ENCODE measurements at places on chromosomes 16 and 17. TPM values are rescaled to one million over a fixed set of nuclear protein-coding genes. Genes with fewer than 3 reads are reported as not detected.

GRCh38 chr17:66595893-66596292, 239.0 kb upstream of the CACNG5 start:
- DNase-seq = no peak

GRCh38 chr17:83174362-83175118, 95.1 kb downstream of the METRNL start:
- peak; percentile 30 for DNase-seq

DNA sequence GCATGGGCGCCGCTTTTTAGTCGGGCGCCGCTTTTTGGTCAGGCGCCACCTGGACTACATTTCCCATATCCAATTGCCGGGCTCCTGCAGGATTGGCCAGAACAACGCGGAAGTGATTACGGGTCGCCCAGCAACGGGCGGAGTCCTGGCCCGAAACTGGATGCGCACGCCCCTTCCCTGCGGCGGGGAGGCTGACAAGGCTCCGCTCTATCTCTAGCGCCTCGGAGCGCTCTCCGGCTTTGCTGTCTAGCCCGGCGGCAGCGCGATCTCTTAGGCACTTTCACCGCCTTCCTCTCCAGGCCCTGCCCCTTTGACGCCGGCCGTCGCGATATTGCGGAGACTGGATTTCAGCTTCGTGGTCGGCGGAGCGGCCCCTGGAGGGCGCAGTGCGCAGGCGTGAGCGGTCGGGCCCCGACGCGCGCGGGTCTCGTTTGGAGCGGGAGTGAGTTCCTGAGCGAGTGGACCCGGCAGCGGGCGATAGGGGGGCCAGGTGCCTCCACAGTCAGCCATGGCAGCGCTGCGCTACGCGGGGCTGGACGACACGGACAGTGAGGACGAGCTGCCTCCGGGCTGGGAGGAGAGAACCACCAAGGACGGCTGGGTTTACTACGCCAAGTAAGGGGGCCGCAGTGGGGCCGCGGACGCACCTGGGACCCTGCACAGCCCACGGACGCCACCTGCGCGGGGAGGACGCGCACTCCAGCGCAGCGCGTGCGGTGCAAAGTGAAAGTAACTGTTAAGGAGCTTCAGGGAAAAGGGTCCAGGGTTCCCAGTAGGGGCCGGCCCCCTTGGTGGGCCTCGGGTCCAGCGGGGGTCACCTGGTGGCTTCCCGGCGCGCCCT, at the start of gene WWOX:
WWOX (plus strand) TSS at position 384 of the 841 bp plus-strand sequence.
- DNase-seq = peak; percentile 90

DNA sequence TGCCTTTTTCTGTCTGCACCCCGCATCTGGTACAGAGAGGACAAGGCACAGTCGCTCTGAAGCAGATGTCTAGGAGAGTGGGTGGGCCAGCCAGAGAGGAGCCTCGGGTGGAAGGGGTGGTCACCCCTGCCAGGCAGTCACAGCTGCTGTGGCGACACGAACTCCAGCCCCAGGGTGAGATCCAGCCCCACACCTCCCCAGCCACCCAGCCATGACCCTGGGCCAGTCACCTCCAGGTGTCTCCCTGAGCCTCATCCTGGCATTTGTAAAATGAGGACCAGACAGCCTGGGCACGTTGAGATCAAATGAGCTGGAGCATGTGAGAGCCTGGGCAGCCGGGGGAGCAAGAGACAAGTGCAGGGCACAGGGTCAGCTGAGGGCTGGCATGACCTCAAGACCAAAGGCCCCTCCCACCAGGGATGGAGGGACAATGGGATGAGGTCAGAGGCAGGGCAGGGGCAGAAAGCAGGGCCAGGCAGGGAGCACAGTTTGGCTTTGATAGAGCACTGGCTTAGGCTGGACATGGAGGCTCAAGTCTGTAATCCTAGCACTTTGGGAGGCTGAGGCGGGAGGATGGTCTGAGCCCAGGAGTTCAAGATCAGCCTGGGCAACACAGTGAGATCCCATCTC, 7.7 kb downstream of the ADAM11 start:
- no peak for DNase-seq

DNA sequence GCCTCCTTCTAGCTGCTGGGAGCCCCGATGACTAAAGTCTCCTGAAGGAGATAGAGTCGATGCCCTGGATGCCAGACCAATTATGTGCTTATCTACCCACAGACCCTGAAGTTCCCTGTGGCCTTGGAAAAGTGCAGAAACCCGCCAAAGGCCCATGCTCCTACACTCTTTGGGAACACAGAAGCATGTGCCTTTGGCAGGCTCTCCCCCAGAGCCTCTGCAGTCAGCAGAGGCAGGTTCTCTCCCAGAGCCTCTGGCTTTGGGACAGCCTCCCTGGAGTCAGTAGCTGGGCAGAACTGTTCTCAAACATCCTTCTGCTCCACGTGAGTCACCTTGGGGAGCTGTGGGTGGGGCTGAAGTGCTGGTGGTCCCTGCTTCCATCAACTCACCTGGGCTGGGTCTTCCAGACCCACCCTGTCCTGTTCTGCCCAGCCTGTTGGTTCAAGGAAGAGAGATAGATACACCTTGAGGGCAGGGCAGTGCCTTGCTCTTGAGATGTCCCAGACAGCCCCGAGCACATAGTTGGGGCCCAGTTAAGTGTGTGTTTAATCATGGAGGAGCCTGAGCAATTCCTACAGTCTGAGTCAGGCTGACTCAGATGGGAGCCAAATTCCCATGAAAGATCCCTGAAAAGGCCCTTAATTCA, 3.2 kb upstream of the CDK5RAP3 start:
- no peak for DNase-seq

DNA sequence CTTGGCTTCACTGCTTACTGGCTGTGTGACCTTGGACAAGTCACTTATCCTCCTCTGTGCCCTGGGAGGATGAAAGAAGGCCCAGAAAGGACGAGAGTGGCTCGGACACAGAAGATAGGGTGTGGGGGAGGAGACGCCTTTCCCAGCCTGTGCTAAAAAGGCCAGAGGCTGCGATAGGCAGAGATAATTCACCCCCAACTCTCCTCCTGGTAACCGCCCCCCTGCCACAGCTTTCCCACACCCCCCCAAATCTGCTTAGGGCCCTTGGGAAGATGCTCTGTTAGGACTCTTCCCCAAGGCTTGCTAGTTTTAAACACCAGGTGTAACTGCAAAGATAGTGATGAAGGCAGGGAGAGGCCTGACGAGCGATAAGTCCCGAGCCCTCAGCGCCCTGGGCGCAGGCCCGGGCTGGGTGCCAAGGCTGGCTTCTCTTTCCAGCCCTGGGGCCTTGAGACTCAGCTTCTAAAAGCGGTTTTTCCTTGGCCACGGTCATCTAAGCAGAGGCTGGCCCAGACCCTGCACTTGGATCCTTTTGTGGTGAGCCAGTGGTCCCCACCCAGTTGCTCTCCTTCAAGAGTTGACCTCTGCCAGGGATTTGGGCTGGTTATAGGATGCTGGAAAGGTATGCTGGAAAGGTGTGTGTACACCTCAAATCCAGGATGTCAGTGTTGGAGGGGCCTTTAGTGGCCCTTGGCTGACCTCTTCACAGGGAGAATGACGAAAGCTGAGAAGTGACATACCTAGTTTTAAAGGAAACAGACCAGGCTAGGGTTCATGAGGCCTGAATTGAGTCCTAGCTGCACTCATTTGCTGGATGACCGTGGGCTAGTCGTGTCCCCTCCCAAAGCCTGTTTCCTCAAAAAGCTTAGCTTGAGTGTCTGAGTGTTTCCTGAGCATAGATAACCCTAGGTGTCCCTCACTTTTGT, 3.4 kb upstream of the PPP1R9B start:
- no peak for DNase-seq

DNA sequence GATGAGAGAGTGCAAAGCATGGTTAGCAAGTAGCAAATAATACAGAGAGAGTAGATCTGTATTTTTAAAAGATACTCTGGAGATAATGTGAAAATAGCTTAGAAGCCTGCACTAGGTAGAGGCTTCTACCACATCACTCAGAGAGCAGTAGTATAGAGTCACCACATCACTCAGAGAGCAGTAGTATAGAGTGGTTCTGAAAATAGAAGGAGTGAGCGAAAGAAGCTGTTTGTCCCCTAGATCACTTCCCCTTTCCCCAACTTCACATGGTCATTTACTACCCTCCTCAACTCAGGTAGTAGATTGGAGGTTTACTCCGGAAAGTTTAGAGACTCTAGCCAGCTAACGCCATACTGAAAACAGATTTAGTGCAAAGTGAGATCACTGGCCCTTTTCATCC, 17.1 kb downstream of the DGKE start:
- DNase-seq = no peak

GRCh38 chr17:64787921-64788271, 125.8 kb upstream of the SMURF2 start:
- no peak for DNase-seq

GRCh38 chr16:66673691-66674090, 22.9 kb downstream of the CMTM4 start:
- no peak for DNase-seq

- DNase-seq = no peak
These were observed 29.2 kb upstream of the SKAP1 start for GRCh38 chr17:48459070-48459844.

DNA sequence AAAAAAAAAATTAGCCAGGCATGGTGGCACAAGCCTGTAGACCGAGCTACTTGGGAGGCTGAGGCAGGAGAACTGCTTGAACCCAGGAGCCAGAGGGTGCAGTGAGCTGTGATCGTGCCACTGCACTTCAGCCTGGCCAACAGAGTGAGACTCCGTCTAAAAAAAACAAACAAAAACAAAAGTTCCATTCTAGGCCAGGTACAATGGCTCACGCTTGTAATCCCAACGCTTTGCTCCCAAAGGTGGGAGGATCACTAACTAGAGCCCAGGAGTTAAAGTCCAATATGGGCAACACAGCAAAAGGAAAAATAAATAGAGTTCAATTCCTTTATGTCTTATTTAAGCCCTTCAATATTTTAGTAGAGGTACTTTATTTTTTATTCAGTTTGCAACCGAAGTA, 47.5 kb downstream of the CNOT1 start:
- no peak for DNase-seq

DNA sequence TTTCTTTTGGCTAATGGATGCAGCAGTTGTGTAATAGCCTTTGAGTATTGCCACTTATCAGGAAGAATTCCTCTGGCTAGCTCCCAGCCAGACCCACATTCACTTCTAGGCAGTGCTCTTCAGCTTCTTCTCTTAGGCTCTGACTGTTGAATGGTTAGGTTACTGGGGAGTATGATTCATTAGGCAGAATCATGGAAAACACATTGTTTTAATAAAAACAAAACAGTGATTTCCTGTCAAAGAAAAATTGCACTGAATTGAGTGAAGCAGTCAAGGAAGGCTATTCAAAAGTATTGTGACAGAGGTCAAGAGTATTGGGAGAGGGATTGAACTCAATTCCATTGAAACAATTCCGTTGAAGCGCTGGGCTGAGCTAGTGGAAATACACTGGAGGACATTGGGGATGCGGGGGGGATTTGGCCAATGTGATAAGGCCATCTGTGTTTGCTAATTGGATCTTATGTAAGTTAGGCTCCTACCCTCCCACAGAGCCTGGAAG, 68.0 kb downstream of the CNTNAP4 start:
- DNase-seq = no peak

DNA sequence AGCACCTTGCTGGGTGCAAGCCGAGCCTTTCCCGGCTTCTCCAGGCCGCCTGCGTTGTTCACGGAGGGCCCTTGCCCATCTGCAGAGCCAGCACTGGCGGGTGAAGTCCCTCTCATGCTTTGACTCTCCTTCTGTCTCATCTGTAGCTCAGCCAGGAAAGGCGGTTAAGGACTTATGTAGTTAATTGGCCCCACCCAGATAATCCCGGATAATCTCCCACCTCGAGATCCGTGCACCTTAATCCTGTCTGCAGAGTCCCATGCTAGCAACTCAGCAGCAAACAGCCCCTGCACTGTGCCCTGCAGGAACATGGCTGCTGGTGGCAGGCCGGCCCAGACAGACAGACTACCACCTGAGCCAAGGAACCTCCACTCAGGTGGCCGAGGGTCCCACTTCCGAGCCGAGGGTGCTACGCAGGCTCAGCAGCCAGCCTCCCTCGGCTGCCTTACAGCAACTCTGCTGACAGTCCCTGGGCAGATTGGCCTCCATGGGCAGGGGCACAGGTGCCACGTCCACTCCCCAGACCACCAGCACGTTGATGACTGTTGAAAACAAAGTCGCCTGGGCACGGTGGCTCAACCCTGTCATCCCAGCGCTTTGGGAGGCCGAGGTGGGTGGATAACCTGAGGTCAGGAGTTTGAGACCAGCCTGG, 16.9 kb downstream of the RAB40C start:
- DNase-seq = no peak

- peak; percentile 24 for DNase-seq
These were observed 104.3 kb downstream of the PHKB start for GRCh38 chr16:47565454-47565853.

GRCh38 chr16:49276646-49277385, 4.8 kb downstream of the CBLN1 start:
- no peak for DNase-seq

DNA sequence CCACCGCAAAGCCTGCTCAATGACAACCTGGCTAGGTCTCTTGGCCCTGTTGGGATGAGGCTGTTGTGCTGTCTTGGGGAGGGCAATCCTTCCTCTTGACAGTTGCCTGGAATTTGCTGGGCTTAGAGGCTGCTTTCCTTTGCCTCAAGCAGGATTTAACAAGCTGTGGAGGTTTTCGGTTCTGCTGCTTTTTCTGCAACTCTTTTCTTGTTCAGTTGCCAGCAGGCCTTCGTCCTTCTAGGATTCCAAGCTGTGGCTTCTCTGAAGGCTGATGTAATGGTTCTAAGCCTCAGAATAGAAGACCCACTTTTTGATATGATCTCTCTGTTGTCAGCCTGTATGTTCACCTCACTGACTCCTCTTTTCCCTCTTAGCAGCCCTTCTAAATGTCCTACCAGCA, 149.5 kb upstream of the HS3ST4 start:
- DNase-seq = no peak

- no peak for DNase-seq
These were observed 36.4 kb upstream of the HSBP1 start for GRCh38 chr16:83771306-83771942.

- DNase-seq = no peak
These were observed 232.1 kb downstream of the FTO start for GRCh38 chr16:53936052-53936451.

DNA sequence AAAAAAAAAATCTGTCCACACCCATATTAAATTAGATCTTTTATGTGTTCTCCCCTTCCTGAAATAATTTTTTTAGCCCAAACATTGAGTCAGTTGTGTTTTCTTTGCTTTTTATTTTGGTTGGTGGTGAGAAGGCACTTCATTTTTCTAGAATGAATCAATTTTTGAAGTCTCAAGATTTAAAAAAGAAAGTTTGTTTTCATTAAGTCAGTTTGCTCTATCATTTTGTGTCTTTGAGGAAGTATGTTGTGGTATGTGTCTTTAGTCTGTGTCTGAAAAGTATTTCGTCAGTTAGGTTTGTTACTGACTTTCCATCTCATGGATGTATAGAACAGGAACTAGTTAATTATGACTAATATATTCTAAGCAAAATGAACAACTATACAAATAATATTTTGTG, 3.8 kb downstream of the IGF2BP1 start:
- DNase-seq = no peak

GRCh38 chr17:55961386-55961785, 191.9 kb upstream of the ANKFN1 start:
- DNase-seq = no peak

- no peak for DNase-seq
These were observed 336.1 kb upstream of the TBX2 start for GRCh38 chr17:61063528-61063927.

The MYH8 gene
- not detected for total RNA-seq

The SOX9 gene
- total RNA-seq = 14.7 TPM

The CNGB1 gene
- total RNA-seq = not detected

The SIRT7 gene
- 42.2 TPM for total RNA-seq

The NSF gene
- total RNA-seq = 15.5 TPM

The CACNA1H gene
- total RNA-seq = 6.1 TPM

The NRN1L gene
- 15.1 TPM for total RNA-seq

The CD300LB gene
- not detected for total RNA-seq

The ATXN7L3 gene
- 60.4 TPM for total RNA-seq

The ZACN gene
- total RNA-seq = not detected

The NMRAL1 gene
- total RNA-seq = 55.5 TPM

The TEKT1 gene
- not detected for total RNA-seq

The IL17C gene
- not detected for total RNA-seq

The KIF2B gene
- not detected for total RNA-seq

The ATP1B2 gene
- 1.5 TPM for total RNA-seq

All from tibial nerve (tissue), 4 donors.